ENCODE measurements at places on chromosomes 16 and 17. TPM values are rescaled to one million over a fixed set of nuclear protein-coding genes. Genes with fewer than 3 reads are reported as not detected.

Gene RTN4RL1
- total RNA-seq: 0.45 TPM

Gene TUBB3
- total RNA-seq: 5.0 TPM

Gene TMC7
- total RNA-seq: not detected

Gene PALB2
- total RNA-seq: 23.0 TPM

GRCh38 chr17:63436523-63437110, 9.5 kb downstream of the CYB561 start:
- DNase-seq: no peak

GRCh38 chr17:44543213-44543904, 13.9 kb upstream of the FZD2 start:
- no peak for DNase-seq
